ENCODE measurements at places on chromosomes 12 and 14. TPM values are rescaled to one million over a fixed set of nuclear protein-coding genes. Genes with fewer than 3 reads are reported as not detected.
A peak's percentile ranks its signal among the peaks of the same experiment; 100 is the strongest.

DNA sequence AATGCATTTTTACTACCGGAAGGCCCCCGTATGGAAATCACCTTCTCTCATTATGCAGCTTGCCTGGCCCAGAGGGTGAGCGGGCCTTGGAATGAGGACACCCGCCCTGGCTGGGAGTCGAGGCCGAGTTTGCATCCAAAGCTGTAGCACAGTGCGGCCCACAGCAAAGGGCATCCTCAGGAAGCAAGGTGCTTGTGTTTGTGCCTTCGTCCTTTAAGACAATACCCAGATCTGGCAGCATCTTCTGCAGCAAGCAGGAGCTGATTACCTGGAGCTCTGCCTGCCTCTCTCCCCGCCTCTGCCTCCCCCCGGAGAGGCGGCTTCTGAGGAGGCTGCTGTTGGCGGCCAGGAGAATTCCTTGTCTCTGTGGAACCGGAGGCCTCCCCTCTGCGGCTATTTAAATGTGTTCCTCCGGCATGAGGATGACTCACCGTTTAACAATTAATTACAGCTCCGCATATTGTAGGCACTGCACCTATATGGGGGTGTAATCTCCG, 145.3 kb downstream of the CACNA1C start:
- no peak overlapping the region for H3K4me3 ChIP-seq
- no peaks in the 10 kb centered on the region for H3K4me1 ChIP-seq
- H3K27me3 ChIP-seq: no peaks in the 10 kb centered on the region
- DNase-seq: no peak
- no peaks in the 10 kb centered on the region for H3K36me3 ChIP-seq

SMIM41 gene
- polyA plus RNA-seq: not detected

PELI2 gene
- polyA plus RNA-seq: 2.7 TPM

KLRB1 gene
- 0.24 TPM for polyA plus RNA-seq

DNA sequence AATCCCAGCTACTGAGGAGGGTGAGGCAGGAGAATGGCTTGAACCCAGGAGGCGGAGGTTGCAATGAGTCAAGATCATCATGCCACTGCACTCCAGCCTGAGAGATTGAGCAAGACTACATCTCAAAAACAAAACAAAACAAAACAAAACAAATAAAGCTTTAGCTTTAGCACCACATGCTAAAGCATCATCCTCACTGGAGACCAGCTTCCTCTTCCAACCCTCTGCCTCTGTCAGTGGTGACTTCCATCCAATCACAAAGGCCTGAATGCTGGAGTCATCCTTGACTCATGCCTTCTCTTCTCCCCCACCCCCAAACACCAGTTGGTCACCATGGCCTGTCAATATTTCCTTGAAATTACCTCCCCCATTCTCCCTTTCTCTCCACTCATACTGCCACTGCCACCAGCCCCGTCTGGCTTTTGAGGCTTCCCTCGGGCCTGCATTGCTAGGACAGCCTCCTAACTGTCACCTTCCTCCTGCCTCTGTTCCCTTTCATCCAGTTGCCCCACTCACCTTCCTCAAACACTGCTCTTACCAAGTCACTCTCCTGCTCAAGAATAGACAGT, 1.4 kb downstream of the ZNF385A start:
- peaks cover 13% of the 10 kb centered on the region for H3K4me1 ChIP-seq
- peak; percentile 55 for DNase-seq
- no peaks in the 10 kb centered on the region for H3K36me3 ChIP-seq
- no peak overlapping the region for H3K4me3 ChIP-seq
- H3K27me3 ChIP-seq: no peaks in the 10 kb centered on the region

DNA sequence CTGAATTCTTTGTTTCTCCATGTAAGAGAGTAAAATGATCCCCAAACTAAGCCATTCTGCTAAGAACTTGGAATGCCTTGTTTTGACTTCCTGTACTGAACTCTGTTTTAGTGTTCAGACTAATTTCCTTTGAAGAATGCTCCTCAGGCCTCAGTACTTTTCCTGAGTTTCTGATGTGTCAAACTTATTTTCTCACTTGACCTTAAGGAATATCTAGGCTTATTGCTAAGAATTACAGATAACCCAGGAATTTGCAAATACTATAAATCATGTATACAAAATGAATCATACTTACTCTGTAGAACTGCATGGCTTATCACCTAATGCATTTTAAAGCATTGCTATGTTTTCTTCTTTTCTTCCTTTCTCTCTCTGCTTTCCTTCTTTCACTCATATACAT, 93.1 kb upstream of the PKP2 start:
- H3K4me3 ChIP-seq: no peak overlapping the region
- H3K27ac ChIP-seq: no peak overlapping the region
- no peaks in the 10 kb centered on the region for H3K36me3 ChIP-seq
- H3K27me3 ChIP-seq: no peaks in the 10 kb centered on the region
- DNase-seq: no peak

KLHL33 gene
- polyA plus RNA-seq: 0.13 TPM

ADAM20 gene
- 0.24 TPM for polyA plus RNA-seq

TAS2R19 gene
- not detected for polyA plus RNA-seq

DNA sequence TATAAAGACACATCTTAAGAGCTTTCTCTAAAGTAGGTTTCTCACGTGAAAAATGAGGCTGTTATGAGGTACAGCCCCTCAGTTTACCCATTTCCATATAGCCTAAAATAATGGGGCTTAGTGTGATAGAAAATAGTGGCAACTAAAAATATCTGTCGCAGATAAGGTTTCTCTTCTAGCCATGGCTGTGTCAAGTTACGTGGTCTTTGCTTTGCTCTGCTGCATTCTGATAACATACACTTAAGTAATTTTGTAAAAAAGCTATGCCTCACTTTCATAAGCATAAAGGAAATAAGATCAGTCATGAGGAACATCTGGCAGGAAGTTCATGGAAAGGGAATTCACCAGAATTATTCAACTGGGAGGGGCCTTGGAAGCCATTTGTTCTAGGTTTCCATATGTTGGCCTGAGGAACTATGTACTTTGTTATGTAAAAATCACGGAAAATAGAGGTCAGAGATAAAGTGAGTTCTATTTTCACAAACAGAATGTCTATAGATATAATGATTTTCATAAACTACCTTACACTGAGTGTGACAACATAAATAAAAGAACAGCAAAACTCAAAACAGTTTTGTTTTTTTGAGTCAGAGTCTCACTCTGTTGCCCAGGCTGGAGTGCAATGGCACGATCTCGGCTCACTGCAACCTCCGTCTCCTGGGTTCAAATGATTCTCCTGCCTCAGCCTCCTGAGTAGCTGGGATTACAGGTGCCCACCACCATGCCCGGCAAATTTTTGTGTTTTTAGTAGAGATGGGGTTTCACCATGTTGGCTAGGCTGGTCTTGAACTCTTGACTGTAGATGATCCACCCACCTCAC, 195.6 kb upstream of the KRR1 start:
- H3K4me3 ChIP-seq: no peak overlapping the region
- DNase-seq: no peak
- H3K27ac ChIP-seq: no peak overlapping the region

NXPH4 gene
- 1.7 TPM for polyA plus RNA-seq

DNA sequence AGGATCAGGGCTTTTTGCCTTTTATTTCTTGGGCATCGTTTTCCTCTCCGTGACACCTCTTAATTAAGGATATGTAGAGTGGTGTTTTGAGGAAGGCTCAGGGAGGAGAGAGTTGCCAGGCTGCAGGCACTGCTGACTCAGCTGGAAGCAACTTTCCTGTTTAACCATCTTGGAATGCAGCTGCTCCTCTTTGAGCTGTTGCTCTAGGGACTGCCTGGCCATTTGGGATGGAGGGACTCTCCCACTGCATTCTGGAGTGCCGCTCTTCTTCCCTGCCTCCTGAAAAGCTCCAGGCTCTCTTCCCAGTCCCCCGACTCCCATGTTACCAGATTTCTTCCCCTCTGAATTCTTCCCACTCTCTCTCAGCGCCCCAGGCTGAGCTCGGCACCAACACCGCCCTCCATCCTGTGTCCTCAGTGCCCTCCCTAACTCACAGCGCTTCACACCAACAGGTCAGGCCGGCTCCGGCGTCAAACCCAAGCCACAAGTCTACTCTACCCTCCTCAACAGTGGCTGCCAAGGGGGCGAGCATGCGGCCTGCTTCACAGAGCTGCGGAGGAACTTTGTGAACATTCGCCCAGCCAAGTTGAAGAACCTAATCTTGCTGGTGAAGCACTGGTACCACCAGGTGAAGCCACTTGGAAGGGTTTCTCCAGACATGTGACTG, 5.9 kb downstream of the OAS3 start:
- no peaks in the 10 kb centered on the region for H3K27me3 ChIP-seq
- H3K36me3 ChIP-seq: no peaks in the 10 kb centered on the region
- H3K4me1 ChIP-seq: no peaks in the 10 kb centered on the region
- no peak overlapping the region for H3K4me3 ChIP-seq
- no peak overlapping the region for H3K27ac ChIP-seq

ADAM21 gene
- polyA plus RNA-seq: 0.10 TPM

- peak; percentile 66 for DNase-seq
- peak overlapping the region; percentile 86 for H3K27ac ChIP-seq
- H3K36me3 ChIP-seq: no peaks in the 10 kb centered on the region
- no peaks in the 10 kb centered on the region for H3K27me3 ChIP-seq
Observed at GRCh38 chr14:76918256-76918781, 92.1 kb downstream of the LRRC74A start.

EGLN3 gene
- 0.51 TPM for polyA plus RNA-seq

DNA sequence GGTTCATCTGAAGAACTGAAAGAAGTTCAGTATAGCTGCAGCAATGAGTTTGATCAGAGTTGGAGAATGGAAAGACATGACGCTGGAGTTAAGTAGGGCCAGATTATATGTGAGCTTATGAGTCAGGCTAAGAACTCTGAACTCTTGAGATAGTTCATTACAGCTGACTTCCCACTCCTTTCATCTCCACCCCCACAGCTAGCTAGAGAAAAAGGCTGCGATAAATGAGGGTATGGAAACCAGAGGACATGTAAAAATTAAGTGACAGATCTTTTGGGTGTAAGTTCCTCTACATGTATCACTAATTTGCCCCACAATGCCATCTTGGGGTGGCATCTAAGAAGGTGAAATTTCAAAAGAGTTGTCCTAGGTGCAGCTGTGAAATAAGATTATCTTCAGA, 28.6 kb downstream of the PYM1 start:
- H3K4me1 ChIP-seq: peaks cover 9% of the 10 kb centered on the region
- H3K36me3 ChIP-seq: peaks cover 19% of the 10 kb centered on the region
- no peak overlapping the region for H3K4me3 ChIP-seq
- H3K27me3 ChIP-seq: no peaks in the 10 kb centered on the region

GRCh38 chr12:75542942-75543341, 31.5 kb upstream of the KRR1 start:
- no peak overlapping the region for H3K4me3 ChIP-seq
- no peaks in the 10 kb centered on the region for H3K4me1 ChIP-seq
- H3K27me3 ChIP-seq: no peaks in the 10 kb centered on the region
- no peak for DNase-seq

- DNase-seq: no peak
- H3K4me3 ChIP-seq: no peak overlapping the region
- H3K4me1 ChIP-seq: no peaks in the 10 kb centered on the region
- H3K36me3 ChIP-seq: peaks cover 13% of the 10 kb centered on the region
Observed at GRCh38 chr12:132551641-132552031, 58.7 kb downstream of the LRCOL1 start.

GRCh38 chr14:105328678-105329390, 14.3 kb downstream of the PACS2 start:
- DNase-seq: peak; percentile 79
- H3K4me3 ChIP-seq: no peak overlapping the region
- H3K27ac ChIP-seq: peak overlapping the region; percentile 68
- H3K27me3 ChIP-seq: no peaks in the 10 kb centered on the region

DNA sequence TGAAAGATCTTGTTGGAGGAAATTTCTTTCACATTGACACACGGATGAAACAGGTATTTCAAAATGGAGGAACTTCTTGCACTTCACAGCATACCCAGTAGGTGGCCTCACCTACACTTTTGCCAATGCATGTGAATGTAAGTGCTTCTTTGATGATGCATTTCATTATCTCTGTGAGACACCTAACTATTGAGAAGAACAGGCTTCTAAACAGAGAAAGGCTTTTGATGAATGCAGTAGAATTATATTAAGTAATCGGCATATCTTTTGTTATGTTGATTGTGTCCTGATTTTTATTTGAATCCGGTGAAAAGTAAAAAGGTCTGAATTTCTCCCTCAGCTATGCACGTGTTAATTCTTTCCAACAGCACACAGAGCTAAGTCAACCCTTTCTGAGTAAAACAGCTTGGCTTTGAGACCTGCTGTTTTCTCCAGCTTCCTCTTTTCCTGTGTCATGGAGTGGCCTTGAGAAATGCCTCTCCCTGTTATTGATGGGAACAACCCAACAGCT, 399.0 kb downstream of the NAV3 start:
- no peaks in the 10 kb centered on the region for H3K36me3 ChIP-seq
- no peak overlapping the region for H3K4me3 ChIP-seq
- peak; percentile 49 for DNase-seq

GRCh38 chr12:106248312-106248845, 559 bp upstream of the CKAP4 start:
- no peaks in the 10 kb centered on the region for H3K27me3 ChIP-seq
- H3K4me3 ChIP-seq: peak overlapping the region; percentile 75
- H3K27ac ChIP-seq: peak overlapping the region; percentile 59

DCD gene
- not detected for polyA plus RNA-seq

DNA sequence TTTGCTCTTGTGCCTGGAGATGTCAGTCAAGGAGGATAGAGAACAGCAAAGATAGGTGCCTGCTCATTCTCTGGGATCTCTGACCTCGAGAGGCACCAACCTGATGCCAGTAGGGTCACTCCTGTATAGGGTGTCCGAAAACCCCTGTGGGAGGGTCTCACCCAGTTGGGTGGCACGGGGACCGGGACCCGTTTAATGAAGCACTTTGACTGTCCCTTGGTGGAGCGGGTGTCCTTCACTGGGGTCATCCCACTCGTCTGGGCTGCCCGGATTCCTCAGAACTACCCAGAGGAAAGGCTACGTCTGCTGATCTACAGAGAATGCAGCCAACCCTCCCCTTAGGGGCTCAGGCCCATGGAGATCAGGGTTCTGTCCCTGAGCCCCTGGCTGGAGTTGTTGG, 157.6 kb downstream of the CAPZA3 start:
- DNase-seq: no peak
- no peaks in the 10 kb centered on the region for H3K4me1 ChIP-seq
- H3K36me3 ChIP-seq: no peaks in the 10 kb centered on the region
- H3K27me3 ChIP-seq: no peaks in the 10 kb centered on the region
- H3K4me3 ChIP-seq: no peak overlapping the region
- H3K27ac ChIP-seq: no peak overlapping the region

TRHDE gene
- polyA plus RNA-seq: 0.20 TPM

- DNase-seq: no peak
- H3K36me3 ChIP-seq: no peaks in the 10 kb centered on the region
- no peaks in the 10 kb centered on the region for H3K27me3 ChIP-seq
- H3K27ac ChIP-seq: no peak overlapping the region
Observed at GRCh38 chr14:41073544-41073943, 533.1 kb upstream of the LRFN5 start.

CCDC175 gene
- not detected for polyA plus RNA-seq

Measured in adrenal gland (tissue), 19 donors.